ENCODE measurements at places on chromosomes 13 and 19.

- no peak for DNase-seq
Measured at GRCh38 chr13:110531671-110532083, 29.8 kb downstream of the RAB20 start.

DNA sequence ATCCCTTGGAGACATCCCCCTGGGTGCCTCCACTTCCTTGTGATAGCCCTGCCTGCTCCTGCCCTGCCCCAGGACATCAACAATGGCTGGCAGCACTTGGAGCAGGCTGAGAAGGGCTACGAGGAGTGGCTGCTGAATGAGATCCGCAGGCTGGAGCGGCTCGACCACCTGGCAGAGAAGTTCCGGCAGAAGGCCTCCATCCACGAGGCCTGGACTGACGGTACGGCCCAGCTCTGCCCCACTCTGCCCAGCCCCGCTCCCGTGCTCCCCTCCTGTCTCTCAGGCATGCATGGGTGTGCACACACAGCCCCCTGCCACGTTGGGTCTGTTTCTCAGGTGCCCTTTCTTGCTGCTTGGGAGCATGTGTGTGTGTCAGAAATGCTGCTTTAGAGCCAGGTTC lies 26.4 kb downstream of the CAPN12 start:
- no peak for DNase-seq

- DNase-seq: no peak
Measured at GRCh38 chr13:40139896-40140520, 484.5 kb downstream of the COG6 start.

- DNase-seq: no peak
Measured at GRCh38 chr19:30480097-30480496, 107.9 kb downstream of the ZNF536 start.

GRCh38 chr19:54606230-54606629 lies 12.8 kb downstream of the LILRA1 start:
- DNase-seq: no peak

DNA sequence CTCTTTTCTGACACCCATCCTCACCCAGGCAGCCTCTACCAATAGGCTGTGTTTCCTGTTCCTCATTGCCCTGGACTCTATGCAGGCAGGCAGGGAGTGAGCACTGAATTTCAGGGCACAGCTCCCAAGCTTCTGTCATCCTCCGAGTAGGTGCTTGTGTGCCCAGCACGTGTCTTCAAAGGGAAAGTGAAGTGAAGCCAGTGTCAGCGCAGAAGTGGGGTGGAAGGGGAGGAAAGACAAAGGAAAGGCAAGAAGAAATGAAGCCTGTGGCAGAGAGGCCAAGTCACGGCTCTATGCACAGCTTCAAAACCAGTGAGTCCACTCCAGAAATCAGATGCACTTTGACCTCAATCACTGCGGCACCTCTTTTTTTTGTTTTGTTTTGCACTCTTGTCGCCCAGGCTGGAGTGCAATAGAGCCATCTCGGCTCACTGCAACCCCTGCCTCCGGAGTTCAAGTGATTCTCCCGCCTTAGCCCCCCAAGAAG lies 16.9 kb downstream of the CEBPA start:
- no peak for DNase-seq

DNA sequence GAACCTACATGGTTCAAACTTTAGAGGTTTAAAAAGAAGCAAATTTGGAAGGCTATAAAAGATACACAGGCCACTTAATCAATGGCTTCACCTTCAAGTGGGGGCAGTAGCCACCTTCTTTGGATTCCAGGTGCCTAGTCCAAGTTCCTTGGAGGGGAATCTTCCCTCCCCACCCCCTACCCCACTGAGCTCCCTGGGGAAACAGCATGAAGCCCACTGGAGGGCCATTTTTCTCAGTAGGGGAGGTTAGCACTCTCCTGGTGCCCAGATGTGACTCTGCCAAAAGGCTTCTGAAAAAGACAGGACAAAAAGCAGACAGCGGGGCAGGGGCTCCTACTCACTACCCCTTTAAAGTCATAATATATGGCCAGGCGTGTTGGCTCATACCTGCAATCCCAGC lies 93.9 kb downstream of the KCTD15 start:
- DNase-seq: no peak

GRCh38 chr13:40776232-40776631 lies 5.2 kb upstream of the MRPS31 start:
- DNase-seq: no peak

GRCh38 chr13:73572824-73573223 lies 514.0 kb downstream of the KLF5 start:
- DNase-seq: no peak

DNA sequence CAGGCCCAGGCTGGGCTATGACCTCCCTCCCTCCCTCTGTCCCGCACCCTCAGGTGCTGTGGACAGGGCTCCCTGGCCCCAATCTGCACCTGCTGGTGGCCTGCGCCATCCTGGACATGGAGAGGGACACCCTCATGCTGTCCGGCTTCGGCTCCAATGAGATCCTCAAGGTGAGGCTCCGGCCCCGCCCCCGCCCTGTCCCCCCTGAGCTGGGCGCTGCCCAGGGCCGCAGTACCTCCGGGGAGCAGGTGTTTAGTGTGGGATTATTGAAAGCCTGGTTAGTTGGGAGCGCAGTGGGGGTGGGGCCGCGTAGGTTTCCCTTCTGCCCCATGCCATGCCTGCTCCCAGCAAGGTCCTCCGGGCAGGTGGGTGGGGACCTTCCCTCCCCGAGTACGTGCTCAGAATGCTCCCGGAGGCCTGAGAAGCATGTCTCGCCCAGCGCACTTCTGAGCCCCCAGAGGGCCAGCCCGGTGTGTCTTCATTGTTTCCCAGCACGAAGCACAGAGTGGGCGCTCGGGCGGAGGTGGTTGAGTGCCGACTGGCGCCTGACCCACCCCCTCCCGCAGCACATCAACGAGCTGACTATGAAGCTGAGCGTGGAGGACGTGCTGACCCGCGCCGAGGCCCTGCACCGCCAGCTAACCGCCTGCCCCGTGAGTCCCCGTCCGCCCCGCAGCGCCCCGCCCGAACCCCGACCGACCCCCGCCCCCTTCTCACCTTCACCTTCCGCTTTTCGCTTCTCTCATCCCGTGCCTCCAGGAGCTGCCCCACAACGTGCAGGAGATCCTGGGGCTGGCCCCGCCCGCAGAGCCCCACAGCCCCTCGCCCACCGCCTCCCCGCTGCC lies 8.8 kb downstream of the IL4I1 start:
- no peak for DNase-seq

DNA sequence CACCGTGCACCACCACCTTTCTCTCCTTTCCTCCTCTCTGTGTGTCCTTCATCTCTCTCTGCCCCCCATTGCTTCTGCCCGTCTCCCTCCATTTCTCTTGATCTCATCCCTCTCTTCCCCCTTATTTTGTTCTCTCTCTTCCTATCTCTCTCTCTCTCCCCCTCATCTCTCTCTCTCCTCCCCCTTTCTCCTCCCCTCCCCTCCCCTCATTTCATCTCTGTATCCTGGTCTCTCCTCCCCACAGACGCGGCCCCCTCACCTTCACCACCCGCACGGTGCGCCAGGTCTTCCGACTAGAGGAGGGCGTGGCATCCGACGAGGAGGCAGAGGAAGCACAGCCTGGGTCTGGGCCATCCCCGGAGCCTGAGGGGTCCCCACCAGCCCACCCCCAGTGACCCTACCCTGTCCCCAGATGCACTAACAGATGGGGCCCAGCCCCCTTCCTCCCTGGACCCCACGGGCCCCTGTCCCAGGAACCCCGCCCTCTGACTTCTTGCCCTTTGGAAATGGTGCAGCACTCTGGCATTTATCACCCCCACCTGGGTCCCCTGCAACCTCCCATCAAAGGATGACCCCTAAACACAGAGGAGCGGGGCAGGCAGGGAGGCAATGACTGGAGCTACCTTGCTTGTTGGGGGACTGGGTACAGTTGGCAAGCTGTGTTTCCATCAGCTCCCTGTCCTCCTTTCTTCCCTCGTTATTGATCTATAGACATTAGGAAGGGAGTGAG lies 19.6 kb downstream of the KCNC3 start:
- no peak for DNase-seq

- no peak for DNase-seq
Measured at GRCh38 chr13:104385404-104385803, 1319.2 kb upstream of the SLC10A2 start.
